CD8-positive, alpha-beta T cell (primary cell): ENCODE measurements at places on chromosomes 12 and 14.

DNA sequence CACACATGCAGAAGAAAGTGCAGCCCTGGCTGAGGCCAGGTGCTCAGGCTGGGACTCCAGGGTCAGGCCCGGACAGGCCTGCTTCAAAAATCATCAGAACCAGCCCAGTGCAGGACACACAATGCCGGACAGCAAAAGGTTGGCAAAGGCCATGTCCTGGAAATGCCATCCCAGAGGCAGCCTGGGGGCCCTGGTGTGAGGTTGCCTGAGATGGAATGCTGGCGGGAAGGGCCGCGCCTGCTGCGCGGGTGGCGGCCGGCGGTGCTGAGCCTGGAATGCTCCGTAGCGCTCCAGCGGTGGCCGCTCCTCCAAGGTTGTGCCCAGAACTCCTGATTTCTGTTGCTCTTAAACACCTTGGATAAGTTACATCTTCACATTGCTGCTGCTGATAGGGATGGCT, 21.7 kb upstream of the CRIP2 start:
- DNase-seq, result no peak

DNA sequence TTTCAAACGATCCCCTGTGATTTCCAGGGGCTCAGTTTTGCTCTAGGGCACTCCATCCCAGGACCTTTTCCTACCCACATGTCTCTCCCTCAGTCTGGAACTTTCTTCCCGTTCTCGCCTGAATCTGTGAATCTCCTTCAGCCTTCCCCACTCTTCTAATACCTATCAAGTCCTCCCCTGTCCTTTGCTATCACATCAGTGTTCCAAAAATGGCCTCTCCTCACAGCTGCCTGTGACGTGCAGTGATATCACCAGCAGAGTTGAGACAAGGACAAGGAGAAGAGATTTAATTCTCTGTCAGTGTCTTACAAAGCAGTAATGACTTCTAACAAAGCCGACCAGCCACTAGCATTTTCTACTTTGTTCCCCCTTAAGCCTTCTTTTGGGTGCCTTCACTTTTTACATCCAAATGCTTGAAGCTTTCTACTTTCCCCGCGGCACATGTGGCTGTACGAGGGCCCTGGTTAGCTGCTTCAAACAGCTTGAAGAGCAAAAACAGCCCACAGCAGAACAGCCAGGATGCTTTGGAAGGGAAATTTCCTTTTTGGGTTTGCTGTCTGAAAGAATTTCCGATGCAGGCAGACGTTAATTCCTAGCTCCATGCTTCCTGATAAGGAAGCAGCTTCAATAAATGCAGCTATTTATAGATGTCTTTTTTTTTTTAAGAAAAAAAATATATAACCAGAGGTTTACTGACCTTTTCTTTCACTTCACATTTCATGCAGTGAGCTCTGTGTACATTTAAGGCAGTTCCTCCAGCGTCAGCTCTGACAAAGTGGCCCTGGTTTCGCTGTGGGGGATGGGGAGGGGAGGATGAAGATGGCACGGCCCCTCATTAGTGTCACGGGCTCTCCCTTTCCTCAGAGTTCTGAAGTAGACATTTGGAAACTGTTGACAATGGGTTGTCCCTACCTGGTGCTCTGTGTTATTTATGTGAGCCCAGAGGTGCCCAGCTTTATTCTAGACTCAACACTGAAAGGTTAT, 109.3 kb downstream of the ETV6 start:
- no peak for DNase-seq

- DNase-seq, result no peak
Measured at GRCh38 chr12:6996040-6996441, 22.2 kb downstream of the LPCAT3 start.

- no peak for DNase-seq
Measured at GRCh38 chr14:95480887-95481226, 35.6 kb downstream of the SYNE3 start.

DNA sequence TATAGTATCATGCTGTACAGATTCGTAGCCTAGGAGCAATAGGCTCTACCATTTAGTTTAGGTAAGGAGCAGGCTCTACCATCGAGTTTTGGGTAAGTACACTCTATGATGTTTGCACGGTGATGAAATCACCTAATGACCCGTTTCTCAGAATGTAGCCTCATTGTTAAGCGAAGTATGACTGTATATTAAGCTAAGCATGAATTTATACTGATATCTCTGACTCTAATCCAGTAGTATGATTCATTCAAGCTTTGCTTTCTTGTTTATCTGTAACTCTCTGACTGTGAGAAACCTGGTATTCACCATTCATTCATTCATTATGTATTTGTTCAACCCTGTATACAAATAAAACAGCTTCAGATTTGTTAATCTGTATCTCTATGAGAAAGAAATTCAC, 283.9 kb upstream of the PRICKLE1 start:
- no peak for DNase-seq

- no peak for DNase-seq
Measured at GRCh38 chr14:20630340-20631022, 11.0 kb downstream of the OR6S1 start.

DNA sequence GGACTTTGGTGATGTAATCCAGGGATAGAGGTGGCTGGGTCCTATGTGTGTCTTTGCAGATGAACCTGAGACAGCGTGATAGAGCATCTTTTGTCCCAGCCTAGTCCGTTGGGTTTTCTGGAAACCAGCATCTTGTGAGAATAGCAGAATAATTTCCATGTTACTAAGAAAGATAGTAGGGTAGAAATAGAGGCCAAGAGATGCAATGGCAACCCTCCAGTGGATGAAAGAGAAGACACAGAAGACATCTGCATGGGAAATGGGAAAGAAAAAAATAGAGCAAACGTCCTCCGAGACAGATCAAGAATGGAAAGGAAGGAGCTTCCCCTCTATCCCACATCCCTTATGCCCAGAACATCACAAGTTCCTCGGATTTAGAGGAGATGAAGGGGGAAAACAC, 409.3 kb upstream of the TMEM132C start:
- no peak for DNase-seq
